ENCODE measurements at places on chromosomes 12 and 14.
A peak's percentile ranks its signal among the peaks of the same experiment; 100 is the strongest.

- DNase-seq, result peak; percentile 1
Measured at GRCh38 chr14:61321385-61322010, at the start of gene PRKCH. PRKCH (plus strand) TSS chr14:61321579; CDS start chr14:61322102, 523 bp downstream.

- peak; percentile 54 for DNase-seq
Measured at GRCh38 chr12:953776-954175, 4.3 kb upstream of the RAD52 start.

- peak; percentile 34 for DNase-seq
Measured at GRCh38 chr14:90785471-90785870, 30.8 kb downstream of the TTC7B start.

- DNase-seq, result no peak
Measured at GRCh38 chr12:16603260-16603915, 2.6 kb downstream of the LMO3 start.

- DNase-seq, result no peak
Measured at GRCh38 chr12:110343736-110344555, 59.6 kb downstream of the ANAPC7 start.

GRCh38 chr12:64650762-64651161 lies 40.5 kb downstream of the RASSF3 start:
- DNase-seq, result no peak

GRCh38 chr14:25069879-25070278 lies 19.9 kb upstream of the STXBP6 start:
- no peak for DNase-seq

DNA sequence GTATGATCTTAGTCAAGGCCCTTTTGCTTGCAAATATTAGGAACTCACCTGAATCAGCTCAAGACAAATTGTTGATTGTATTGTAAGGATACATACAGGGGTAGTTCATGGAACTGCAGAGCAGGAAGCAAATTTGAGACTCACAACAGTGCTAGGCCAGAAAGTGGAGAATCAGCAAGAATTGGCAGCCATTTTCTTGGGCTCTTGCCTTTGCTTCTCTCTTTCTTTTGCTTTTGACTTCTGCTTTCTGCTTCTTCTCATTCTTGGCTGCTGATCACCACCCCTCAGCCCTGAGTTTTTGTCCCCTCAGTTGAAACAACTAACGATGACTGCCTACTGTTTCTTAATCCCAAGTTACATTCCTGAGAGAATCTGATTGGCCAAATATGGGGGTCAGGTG lies 34.8 kb downstream of the KCNK13 start:
- DNase-seq, result no peak

GRCh38 chr12:95336387-95337067 lies 118.9 kb downstream of the VEZT start:
- DNase-seq, result peak; percentile 87

DNA sequence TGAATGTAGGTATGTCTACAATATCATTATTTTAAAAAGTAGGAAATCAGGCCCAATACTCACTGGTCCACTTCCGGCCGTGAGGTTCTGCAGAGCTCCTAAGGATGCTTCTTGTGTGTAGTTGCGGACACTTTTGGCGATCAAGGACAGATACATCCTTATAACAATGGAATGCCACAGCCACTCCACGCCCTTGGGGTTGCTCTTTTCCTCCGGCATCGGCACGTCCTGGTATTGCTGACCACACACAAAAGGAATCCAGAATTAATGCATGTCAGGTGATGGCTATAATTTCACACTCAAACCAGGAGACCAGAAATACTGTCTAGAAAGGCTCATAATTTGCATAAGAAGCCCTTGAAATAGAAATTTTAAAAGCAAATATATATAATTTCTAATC lies 65.6 kb upstream of the YARS2 start:
- DNase-seq, result no peak
